Keratinocyte (primary cell): ENCODE measurements at places on chromosomes 3 and 15.

GRCh38 chr15:45331972-45332371, 46.4 kb downstream of the GATM start:
- DNase-seq, result no peak

- DNase-seq, result no peak
These were observed 45.8 kb downstream of the PCNP start for GRCh38 chr3:101619734-101620133.

DNA sequence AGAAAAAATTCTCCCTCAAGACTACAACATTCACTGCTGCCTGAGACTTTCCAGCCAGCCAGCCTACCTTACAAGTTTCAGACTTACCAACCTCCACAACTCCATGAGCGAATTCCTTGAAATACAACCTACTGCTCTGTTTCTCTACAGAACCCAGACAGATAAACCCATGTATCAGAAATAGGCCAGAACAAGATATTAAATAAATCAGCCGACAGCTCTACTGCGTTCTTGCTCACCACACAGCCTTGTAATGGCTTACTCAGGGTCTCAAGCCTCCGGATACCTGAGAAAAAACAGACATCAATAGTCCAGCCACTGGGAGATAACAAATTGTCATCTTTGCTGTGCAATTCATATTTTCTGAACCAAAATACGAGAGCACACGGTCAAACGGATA, 43.6 kb upstream of the LIPC start:
- no peak for DNase-seq

GRCh38 chr3:112366522-112366921, 33.6 kb downstream of the CD200 start:
- DNase-seq, result no peak

DNA sequence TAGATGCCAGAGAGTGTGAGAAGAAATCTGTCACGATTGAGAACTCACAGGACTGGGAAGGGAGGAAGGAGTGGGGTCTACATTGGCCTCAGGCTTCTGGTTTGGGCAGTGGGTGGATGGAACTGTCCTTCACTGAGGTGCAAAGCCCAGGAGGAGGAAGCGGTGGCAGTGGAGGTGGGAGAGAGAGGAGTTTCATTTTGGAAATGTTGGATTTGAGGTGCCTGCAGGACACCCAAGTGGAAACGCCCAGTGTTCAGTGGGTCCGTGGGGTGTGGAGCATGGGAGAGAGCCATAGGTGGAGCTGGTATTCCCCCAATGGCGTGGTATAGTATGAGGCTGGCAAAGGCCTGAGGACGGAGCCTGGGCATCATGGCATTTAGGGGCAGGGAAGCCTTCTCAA, 9.3 kb upstream of the EPHB3 start:
- DNase-seq, result no peak

DNA sequence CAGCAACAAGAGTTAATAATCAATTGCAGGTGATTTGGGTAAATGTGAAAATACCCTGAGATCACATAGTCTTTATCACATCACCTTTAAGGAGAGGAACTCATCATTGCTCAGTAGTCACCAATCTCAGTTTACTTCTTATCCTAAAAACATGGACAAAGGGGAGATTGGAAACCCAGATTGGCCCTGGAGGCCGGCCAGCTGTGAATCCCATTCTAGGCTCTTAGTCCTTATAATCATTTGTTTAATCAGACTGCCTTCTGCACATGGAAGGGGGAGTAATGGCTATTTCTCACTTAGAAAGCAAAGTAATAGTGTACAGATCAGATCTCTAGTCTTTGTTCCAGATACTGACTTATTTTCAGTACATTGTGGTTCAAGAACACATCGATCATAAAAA, 37.2 kb upstream of the CPB1 start:
- DNase-seq, result no peak

DNA sequence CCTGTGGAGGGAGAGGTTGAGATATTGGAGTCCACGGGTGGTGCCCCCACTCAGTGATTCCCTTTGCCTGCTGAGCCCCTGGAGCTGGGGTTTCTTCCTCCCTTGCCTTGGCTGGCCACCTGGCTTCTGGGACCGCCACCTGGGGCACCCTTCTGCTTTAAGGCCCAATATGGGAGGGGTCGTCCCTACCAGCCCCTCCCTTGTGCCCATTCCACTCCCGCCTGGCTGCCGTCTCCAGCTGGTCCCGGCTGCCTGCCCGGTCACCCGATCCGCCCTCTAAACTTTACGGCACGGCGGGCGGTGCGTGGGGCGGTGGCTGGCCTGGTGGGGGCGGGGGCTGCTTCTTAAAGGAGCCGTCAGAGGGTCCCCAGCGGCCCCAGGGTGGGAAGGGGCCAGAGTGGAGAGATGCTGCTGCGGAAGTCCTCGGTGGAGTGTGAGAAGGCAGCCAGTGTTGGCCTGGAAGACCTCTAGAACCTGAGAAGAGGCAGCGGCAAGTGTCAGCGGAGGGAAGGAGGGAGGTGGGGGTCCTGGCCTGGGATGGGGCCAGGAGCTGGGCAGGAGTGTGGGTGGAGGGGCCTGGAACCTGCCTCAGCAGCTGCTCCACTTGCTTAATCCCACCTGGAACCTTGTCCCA, 1.6 kb upstream of the SEMA3B start:
- no peak for DNase-seq

- DNase-seq, result no peak
These were observed 191.9 kb upstream of the VEPH1 start for GRCh38 chr3:157695103-157695502.

- peak; percentile 23 for DNase-seq
These were observed 255.9 kb upstream of the CMC1 start for GRCh38 chr3:27985369-27986035.
